ENCODE measurements at places on chromosomes 11 and 22.
A peak's percentile ranks its signal among the peaks of the same experiment; 100 is the strongest.

DNA sequence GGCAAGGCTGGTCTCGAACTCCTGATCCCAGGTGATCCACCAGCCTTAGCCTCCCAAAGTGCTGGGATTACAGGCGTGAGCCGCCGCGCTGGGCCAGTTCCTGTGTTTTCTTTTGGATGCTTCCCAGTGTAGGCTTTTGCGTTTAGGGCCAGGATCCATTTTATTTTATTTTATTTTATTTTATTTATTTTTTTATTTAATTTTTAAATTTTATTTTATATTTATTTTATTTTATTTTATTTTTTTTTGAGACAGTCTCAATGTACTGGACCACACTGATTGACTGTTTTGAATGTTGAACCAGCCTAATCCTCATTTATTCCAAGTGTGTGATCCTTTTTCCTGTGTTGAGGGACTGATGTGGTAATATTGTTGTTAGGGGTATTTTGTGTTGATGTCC is 8.4 kb downstream of the EPS8L2 start:
- DNase-seq, result no peak

DNA sequence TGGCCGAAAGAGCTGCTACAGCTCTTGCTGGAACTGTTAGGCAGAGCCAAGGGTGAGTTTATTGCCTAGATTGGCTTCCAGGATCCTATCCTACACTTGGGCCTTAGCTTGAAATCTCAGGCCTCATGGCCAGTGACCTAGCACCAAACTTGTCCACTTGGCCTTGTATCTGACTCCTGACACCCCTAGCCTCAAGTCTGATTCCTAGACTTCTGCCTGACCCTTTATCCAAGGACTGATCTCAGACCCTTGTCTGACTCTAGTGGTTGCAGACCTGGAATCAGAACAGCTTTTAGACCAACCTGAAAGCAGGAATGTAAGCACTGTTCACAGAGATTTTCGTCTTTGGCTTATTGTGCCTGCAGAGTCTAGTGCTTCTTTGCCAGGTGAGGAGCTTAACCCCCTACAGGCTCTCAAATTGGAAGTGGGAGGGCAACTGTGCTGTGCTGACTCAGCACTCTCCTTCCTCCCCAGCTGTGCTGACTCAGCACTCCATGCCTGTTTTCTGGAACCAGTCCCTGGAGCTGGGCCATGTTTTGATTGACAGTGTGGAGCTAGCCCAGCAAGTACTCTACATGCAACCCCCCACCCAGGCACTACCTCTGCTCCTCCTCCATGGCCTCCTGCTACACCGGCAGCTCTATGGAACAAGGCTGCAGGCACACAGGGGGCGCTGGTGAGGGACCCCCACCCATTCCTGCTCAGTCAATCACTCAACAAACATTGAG is 35.1 kb downstream of the RRP8 start:
- peak; percentile 85 for DNase-seq

GRCh38 chr22:50531546-50531961 is 1.7 kb upstream of the TYMP start:
- DNase-seq, result no peak

- no peak for DNase-seq
These were observed 39.5 kb downstream of the XRRA1 start for GRCh38 chr11:74909385-74909784.

All from mesendoderm (in vitro differentiated cells).